Stimulated activated CD4-positive, alpha-beta T cell treated with anti-CD3 and anti-CD28 coated beads, TNF-alpha, amount 100 ng/mL, for 1 hour (primary cell): ENCODE measurements at places on chromosomes 11 and 22.

DNA sequence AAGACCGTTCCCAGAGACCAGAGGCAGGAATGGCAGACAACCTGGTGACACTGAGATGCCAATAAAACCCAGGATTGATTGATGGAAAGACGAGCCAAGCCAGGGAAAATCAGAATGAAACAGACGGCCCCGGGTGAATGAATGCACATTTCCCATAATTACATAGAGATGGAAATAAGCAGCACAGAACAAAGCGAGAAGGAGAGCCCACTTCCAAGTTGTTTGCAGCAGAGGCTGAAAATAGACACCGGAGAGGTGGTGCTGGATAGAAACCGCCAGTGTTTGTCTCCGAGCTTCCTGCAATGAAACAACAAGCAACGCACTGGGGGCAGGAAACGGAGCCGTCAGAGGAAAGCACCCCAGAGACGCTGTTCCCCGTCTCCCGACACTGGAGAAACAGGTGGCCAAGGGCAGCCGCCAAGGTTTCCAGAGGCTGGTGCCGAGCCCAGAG, 406.8 kb downstream of the SHANK2 start:
- no peak for DNase-seq

DNA sequence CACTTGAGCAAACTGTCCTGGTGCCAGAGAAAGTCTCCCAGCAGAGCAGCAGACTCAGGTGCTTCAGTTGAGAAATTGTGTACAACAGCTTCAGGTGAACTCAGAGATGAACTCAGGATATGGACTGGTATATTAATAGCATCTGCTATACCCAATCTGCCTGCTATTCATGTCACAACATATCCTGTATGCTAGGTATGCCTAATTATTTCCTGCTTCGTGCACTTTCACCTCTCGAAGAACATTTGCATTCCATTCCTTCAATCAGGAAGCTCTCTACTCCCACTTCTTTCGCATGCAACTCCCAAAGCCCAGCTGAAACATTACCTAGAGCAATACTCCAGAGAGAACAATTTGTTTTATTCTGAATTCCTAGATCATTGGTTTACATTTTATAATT, 207.7 kb downstream of the KCNA4 start:
- no peak for DNase-seq

DNA sequence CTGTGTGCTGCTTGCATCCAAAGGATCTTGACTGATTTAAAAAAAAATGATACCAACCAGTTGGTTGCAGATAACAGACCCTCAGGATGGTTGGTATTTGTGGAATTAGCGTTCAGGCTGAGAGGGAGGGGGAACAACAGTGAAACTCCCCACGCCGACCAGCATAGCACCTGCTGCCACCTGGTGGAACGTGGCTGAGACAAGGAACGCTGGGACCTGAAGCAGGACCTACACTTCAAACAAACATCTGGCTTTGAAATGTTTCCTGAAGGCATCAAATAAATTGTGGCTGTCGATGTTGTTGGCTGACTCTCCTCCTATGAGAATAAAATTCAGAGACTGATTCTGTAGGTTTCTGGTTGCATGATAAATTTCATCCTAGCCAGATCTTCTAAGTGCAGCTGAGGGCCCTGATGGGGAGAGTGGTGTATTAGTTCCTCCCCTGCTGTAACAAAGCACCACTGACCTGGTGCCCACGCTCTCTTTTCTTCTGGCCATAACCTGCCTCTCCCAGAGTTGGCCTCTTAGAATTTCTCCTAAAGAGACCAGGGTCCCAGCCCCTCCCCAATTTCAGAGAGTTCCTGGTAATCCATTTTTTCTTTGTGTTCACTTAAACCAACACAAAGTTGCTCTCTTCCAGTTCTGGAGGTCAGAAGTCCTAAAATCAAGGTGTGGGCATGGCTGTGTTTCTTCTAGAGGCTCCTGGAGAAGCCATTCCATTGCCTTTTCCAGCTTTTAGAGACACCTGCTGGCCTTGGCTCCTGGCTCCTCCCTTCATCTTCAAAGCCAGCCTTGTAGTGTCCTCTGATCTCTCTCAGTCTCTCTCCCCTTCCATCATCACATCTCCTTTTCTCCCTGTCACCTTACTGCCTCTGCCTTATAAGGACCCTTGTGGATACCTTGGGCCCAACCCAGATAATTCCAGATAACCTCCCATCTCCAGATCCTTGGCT, 17.3 kb downstream of the APOL2 start:
- DNase-seq = no peak

- no peak for DNase-seq
Measured at GRCh38 chr11:33553486-33553885, 147.1 kb downstream of the C11orf91 start.

- DNase-seq = no peak
Measured at GRCh38 chr11:70167723-70168404, 35.2 kb upstream of the FADD start.

DNA sequence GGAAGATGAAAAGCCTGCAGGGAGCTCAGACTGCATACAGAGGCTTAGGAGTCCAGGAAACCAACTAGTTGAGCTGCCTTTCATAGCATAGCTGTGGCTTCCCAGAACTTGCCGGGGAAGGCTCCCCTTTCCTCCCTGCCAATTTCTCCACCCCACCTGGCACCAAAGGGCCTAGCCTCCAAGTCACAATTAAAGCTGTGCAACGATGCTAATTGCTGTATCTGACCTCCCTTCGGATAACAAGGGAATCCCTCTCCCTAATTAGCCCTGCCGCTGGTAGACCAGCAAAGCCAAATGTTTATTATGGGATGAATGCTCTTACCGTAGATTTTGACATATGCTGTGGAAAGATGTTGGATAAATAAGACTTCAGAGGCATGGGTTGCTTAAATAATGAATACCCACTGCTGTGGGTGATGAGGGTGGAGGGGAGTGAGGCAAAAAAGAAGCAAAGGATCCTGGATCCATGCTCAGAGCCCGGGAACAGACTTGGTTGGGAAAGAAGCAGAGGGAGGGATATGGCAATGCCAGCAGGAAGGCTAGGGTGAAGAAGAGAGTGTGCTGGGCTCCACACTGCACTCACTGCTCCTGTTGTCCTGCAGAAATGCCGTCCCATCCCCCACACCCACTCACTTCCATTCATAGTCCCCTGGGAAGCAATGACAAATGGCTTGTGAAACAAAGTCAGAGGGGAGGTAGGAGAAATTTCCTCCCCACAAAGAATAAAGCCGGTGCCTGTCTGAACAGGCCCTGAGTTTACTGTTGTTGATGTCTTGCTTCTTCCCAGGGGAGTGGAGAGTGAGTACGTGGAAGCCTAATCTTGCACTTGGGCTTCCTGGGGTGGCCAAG, 608.1 kb upstream of the CADM1 start:
- no peak for DNase-seq

- no peak for DNase-seq
Measured at GRCh38 chr11:8905528-8906165, 5.3 kb upstream of the AKIP1 start.

- peak; percentile 12 for DNase-seq
Measured at GRCh38 chr22:26589367-26589844, 526 bp downstream of the TPST2 start.

DNA sequence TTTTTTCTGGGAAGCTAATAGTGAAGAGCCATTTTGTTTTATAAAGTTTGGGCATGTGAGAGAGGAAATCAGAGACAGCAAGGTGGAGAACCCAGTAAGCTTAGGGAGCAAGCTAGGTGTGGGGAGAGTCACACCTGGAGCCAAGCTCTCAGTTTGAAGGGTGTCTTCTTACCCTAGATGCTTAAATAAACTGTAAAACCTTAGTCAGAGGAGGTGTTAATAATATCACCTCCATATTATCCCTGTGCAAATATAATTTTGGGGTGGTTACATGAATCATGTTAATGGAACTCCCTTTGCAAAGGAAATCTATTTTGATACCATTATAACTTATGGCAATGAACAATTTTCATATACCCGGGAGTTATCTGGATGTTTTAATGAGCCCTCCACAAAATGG, 246.2 kb upstream of the PLET1 start:
- DNase-seq = no peak

- no peak for DNase-seq
Measured at GRCh38 chr22:27195094-27195493, 537.7 kb downstream of the MIAT start.

DNA sequence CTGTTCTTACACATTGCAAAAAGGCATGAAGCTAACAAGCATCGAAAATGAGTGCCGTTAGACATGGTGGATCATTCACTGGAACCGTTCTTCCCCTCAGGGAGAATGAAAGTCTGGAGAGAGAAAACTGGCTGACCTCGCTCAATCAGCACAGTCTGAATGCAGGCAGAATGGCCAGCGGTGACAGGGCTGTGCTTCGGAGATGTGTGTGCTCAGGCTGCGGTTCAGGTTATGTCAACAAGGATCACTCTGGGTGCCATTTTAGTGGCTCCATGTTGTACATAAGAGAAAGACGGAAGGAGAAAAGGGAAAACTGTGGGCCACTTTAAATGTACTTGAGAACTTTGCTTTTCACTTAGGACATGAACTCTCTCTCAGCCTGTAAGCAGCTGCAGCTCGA, 749.8 kb upstream of the ARHGAP42 start:
- DNase-seq = no peak

DNA sequence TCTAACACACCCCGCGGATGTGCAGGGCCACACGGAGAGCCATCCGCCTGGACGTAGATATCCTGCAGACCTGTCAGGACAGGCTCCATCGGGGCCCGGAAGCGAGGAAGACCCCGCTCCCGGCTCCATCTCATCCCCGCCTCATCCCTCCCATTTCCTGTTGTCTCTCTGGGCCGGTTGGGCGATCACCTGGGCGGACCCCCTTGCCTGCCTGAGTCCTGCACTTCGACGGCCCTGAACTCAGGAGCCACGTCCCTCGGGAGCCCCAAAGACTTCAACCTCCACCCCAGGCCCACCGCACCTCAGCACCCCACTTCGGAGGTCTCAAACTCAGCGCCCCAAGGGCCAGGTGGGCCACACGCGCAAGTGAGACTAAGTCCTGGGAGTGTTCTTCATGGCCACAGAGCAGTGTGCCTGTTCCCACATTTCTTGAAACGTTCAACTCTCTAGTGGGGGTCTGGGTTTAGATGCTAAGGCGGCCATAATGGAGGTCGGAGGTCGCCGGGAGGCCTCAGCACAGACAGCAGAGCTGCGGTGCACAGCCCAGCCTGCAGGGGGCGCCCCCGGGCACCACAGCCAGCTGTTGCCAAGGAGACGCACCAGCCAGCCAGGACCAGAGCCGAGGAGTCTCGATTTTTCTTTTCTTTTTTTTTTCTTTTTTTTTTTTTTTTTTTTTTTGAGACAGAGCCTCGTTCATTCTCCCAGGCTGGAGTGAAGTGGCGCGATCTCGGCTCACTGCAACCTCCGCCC, 26.0 kb upstream of the FADD start:
- no peak for DNase-seq

GRCh38 chr11:98531576-98531975, 489.2 kb upstream of the CNTN5 start:
- no peak for DNase-seq

DNA sequence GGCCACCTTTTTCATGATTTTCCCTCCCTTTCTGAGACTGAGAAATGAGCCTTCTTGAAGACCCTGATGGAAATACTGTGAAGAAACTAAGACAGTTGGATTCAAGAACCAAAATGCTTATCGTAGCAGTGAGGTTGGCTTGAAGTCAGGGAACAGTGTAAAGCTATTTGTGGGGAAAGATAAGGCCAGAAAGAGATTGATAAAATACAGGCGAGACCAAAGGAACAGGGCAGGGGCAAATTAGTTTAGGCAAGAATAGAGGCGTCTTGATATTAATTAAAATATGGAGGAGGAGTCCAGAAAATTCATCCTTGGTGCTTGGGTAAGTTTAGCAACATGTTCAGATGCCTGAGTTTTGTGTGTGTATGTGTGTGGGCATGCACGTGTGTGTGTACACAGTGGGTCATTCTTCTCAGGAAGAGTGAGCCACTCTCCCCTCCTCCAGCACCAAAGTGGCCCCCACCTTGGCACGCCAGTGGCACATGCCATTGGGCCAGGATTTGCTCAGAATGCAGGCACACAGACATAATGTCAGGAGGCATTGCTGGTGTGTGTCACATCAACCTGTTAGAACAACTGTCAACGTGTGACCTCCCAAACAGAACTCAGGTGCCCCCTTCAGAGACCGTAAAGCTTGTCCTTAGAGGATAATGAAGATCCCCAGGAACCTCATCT, 3.9 kb upstream of the EHF start:
- DNase-seq = no peak

DNA sequence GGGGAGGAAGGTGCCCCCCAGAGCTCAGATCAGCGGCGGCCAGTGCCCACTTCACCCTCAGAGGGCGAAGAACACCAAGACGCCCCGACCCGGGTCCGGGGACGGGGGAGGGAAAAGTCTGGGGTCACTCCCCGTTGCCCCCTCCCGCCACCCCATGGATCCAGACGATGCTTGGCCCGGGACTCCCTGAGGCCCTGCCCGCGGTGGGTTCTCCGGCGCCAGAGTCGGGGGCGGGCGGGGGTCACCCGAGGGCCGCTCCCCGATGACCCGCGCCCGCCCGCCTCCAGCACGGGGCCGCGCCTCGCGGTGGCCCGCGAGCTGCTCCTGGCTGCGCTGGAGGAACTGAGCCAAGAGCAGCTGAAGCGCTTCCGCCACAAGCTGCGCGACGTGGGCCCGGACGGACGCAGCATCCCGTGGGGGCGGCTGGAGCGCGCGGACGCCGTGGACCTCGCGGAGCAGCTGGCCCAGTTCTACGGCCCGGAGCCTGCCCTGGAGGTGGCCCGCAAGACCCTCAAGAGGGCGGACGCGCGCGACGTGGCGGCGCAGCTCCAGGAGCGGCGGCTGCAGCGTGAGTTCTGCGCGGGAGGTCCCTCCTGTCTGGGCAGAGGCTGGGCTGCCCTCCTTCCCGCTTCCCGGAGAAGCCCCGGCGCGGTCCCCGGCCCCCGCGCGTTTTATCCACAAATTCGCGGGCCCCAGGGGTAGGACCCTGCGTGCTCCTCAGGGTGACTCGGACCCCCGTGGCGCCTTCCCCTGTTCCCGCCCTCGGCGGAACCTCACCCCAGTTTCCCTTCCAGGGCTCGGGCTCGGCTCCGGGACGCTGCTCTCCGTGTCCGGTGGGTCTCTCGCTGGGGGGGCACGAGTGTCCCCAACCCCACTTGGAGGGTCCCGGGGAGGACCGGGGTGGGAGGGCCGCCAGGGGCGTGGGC, 1.1 kb downstream of the NLRP6 start:
- no peak for DNase-seq

- DNase-seq = no peak
Measured at GRCh38 chr11:113085446-113085845, 124.2 kb downstream of the NCAM1 start.

GRCh38 chr11:22173532-22173931, 19.4 kb upstream of the ANO5 start:
- no peak for DNase-seq
